NCI-H187 (cell line): ENCODE measurements at places on chromosomes 3 and 15.

DNA sequence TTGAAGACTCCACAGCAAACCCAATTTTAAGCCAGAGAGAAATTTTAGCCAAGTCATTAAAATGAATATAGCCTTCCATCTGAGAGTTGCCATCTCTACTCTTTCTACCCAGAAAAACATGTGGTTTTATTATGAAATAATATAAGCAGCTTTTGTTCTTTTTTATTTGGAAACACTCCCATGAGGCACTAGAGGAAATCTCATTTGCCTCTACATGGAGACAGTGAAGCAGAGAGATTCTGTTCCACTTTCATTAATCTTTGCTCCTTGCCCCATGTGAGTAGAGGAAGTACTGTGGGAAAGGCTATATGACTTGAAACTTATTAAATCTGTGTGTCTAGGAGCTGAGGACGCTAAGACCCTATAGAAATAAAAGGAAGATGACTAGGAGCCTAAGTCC is 111.1 kb downstream of the P3H2 start:
- DNase-seq = no peak

- DNase-seq = no peak
These were observed at the start of gene TRPM1 for GRCh38 chr15:31101262-31102038. TRPM1 (minus strand) TSS chr15:31101725; CDS start chr15:31081355, 20,370 bp downstream.

DNA sequence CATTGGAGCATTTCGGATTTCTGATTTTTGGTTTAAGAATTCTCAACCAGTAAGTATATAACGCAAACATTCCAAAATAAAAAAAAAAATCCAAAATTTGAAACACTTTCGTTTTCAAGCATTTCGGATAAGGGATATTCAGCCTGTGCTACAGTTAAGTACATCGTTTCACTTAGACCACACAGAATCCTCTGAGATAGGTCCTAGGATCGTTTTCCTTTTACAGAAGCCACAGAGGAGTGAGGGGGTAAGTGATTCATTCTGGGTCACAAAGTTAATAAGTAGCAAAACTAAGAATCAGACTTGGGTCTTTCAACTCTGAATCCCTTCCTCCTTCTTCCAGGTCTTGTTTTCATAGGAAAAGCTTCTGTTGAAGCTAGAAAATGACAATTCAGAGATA is 249.3 kb downstream of the BBX start:
- no peak for DNase-seq

DNA sequence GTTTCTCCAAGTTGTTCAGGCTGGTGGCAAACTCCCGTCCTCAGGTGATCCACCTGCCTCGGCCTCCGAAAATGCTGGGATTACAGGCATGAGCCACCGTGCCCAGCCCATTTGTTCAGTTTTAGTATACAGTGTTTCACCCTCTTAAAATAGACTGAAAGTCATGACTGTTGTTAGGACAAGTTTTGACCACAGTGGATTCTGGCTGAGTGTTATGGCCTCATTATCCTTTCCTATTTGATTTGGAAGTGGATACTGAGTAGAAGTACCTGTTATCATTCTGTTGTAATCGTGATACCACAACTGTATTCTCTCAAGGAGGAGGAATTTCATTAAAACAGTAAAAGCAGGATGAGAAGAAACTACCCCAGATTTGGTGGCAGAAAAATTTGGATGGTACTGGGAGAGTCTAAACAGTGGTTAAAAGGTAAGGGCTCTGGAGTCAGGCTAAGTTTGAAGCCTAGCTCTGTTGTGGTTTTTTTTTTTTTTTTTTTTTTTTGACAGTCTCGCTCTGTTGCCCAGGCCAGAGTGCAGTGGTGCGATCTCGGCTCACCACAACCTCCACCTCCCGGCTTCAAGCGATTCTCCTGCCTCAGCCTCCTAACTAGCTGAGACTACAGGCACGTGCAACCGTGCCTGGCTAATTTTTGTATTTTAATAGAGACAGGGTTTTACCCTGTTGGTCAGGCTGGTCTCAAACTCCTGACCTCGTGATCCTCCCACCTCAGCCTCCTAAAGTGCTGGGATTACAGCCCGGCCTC is 2.6 kb downstream of the MAP2K1 start:
- no peak for DNase-seq

DNA sequence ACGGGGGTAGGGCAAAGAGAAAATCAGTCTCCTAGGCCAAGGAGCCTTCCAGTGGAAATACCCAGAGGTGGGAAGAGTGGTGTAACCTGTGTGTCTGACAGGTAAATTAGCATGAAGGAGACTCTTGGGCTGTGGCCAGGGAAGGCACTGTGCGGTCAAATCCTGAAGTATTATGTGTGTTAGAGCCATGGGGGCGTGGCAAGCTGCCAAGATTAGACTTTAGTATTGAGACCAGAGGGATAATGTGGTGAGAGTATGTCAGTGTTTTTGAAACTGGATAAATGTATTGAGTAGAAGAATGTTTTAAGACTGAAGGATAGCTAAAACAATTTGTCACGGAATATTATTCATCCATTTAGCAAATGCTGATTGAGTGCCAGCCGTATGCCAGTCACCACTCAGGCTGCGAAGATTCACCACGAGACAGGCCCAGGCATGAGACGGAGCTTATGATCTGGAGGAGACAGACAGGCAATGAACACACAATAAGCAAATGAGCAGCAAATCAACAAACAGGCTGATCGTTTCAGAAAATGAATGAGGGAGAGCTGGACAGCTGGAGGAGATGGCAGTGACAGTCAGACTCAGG is 445.9 kb downstream of the MCTP2 start:
- peak; percentile 50 for DNase-seq

DNA sequence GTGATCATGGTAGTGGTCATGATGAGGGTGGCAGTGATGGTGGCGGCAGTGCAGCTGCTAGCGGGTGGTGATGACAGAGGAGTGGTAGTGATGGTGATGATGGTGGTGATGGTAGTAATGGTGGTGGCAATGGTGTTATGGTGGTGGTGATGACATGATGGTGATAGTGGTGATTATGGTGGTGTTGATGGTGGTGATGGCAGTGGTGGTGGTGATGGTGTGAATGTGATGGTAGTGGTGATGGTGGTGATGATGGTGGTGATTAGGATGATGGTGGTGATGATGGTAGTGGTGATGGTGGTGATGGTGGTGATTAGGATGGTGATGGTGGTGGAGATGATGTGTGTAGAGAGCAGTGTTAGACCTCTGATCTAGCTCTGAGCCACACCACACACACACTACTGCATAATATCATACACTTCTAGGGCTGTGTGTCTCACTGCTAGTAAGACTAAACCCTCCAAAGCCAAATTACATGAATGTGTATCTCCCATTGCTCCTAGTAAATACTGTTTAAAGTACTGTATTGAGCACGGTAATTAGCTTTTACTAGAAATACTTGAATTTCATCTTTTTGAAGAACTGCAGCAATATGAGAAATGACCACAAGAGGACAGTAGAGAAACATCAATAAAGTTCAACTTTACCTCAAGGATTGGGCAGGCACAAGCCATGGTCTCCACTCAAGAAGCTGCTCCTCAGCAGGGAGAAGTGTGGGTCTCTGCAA is 28.8 kb downstream of the TMED3 start:
- DNase-seq = no peak

DNA sequence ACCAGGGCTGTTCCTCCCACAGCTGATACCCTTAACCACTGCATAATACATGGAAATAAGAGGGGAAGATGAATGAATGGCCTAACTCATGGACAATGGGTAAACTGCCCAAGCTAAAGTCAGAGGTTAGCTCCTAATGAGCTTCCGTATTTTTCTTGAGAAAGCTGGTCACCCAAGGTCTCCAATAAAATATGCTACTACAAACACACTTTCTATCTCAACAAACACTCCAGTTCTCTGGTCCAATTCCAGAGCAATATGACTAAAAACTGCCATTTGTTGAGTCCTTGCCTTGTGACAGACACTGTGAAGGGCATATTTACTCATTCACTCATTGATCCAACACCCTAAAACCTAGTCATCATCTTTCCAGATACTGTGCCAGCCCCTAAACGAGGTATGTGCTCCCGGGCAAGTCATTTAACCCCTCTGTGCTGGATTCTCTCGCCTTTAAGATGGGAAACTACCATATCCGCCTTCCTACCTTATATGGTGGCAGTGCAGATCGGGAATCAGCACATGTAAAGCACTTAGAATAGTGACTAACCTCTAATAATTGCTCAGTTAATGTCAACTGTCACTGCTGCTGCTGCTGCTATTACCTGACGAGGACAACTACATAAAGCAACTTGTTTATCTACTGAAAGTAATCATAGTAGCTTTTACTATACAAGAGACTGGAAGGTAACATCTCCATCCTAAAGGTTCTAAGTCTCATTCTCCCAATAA is 89.1 kb downstream of the XXYLT1 start:
- DNase-seq = no peak

DNA sequence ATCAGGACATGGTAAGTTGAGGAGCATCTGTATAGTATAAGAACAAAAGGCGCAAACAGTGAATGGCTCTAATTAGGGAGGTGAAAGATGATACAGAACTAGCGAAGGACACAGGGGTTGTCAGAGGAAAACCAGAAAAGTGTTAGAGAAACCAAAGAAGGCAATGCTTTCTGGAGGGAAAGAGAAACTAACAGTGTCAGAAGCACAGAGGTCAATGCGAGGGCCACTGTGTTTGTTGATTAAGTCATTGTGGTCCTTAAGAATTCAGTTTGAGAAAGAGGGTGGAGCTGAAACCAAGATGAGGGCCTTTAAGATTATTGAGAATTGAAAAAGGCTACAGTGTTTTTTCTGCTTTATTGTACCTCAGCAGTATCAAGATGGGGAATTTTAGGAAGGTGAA is 28.8 kb downstream of the ATG7 start:
- DNase-seq = no peak

DNA sequence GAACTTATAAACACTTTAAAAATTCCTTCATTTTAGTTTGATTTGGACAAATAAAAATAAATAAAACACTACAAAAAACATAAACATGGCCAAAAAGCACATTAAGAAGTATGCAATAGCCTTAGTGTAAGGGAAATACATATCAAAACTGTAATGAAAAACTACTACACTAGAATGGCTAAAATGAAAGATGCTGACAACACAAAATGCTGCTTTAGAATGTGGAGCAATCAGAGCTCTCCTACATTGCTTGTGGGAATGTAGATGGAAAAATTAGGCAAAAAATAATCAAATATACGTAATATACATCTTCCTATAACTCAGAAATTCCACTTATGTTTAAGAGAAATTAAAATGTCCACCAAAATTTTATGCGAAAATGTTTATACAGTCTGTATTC is 96.2 kb downstream of the ABI3BP start:
- no peak for DNase-seq

DNA sequence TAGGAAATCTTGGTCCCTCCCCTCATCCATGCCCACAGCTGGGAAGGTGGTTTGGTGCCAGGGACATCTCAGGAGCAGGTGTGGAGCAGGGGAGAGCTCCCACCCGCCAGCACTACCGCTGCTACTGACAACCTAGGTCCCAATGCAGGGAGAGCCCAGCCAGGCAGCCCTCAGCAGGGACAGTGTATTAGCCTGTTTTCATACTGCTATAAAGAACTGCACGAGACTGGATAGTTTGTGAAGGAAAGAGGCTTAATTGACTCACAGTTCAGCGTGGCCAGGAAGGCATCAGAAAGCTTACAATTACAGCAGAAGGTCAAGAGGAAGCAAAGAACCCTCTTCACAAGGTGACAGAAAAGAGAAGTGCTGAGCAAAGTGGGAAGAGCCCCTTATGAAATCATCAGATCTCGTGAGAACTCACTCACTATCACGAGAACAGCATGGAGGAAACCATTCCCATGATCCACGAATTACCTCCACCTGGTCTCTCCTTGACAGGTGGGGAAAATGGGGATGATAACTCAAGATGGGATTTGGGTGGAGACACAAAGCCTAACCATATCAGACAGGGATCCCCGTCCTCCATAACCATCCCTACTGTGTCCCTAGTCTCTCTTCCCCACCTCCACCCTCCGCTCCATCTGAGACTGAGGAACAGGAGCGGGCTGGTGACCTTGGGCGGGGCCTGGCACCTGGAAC is 218.6 kb downstream of the TBC1D2B start:
- no peak for DNase-seq

GRCh38 chr15:53987480-53987879 is 9.2 kb downstream of the UNC13C start:
- no peak for DNase-seq

DNA sequence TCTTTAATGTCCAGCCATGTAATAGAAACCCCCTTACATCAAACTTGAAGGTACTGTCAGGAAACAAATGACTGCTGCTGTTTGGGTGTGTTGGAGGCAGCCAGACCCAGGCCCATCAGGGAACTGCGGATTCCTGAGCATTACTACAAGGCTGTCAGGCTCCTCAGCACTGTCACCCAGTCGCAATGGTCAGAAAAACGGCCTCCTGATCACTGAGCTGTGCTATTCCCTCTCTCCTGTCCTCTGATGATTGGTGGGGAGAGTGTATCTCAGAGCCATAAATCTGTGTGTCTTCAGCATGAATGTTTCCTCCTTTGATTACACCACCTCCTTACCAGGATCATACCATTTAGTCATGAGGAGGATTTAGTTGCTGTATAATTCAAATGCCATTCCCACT is 135.2 kb upstream of the GADL1 start:
- DNase-seq = no peak

GRCh38 chr15:85475711-85476110 is 95.3 kb downstream of the AKAP13 start:
- no peak for DNase-seq

- DNase-seq = no peak
These were observed 1.7 kb downstream of the HOMER2 start for GRCh38 chr15:82950746-82951370.
